ENCODE measurements at places on chromosomes 13 and 19.
A peak's percentile ranks its signal among the peaks of the same experiment; 100 is the strongest.

DNA sequence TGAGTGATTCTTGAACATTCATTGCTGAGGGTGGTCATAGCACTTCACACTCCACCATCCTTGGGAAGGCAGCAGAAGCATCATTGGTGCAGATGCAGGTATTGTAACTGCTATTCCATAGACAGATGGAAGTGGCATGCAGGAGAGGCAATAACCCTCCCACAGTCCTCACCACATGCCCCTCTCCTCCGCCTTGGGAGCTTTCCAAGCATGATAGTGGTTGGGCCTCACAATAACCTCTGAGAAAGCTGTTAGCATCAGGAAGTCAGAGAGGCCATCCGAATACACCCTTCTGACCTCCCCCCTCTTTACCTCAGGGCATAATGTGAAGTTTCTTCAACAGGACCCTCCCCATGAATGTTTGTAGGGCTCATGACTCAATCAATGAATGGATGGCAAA, 177.9 kb downstream of the KATNAL1 start:
- peak; percentile 39 for DNase-seq

GRCh38 chr19:17281391-17282304, at the start of gene ANKLE1:
Gene ANKLE1, plus strand, starts transcription at chr19:17281901. Its CDS starts 20 bp downstream, at chr19:17281921.
- DNase-seq = no peak

GRCh38 chr13:59471106-59471505, 692.6 kb downstream of the DIAPH3 start:
- no peak for DNase-seq

- DNase-seq = no peak
Observed at GRCh38 chr13:113949546-113949945, 24.3 kb downstream of the C13orf46 start.

DNA sequence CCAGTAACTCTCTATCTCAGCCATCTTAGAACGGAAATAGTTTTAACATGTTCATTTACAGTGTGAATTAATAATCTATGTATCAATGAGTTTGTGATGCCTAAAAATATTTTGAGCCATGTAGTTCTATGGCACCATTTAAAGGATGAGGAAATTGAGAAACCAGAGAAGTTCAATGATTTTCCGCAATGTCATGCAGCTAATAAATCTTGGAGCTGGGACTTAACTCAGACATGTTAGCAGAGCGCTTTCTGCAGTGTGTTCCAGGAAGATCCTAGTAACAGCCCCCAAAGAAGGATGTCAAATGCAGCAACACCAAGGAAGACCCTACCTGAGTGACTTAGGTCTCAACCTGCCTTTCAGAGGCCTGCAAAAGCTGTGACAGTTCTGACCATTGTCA, 99.3 kb upstream of the RAP2A start:
- DNase-seq = no peak

DNA sequence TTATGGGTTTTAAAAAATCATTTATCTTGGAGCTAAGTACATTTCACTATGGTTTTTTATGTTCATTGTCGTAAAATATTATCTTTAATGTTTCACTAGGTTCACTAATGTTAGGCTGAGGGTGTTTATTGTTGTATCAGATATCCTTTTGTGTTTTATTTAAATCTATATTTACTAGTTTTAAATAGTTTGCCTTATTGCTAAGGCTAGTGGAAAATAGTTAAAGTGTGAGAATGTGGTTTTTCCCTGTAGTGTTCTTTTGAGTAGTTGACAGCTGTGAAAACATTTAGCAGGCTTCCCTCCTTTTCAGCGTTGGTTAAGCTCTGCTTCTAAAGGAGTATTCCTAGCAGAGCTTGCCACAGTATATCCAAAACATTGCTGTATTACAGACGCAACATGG, 139.0 kb downstream of the TM9SF2 start:
- DNase-seq = no peak

DNA sequence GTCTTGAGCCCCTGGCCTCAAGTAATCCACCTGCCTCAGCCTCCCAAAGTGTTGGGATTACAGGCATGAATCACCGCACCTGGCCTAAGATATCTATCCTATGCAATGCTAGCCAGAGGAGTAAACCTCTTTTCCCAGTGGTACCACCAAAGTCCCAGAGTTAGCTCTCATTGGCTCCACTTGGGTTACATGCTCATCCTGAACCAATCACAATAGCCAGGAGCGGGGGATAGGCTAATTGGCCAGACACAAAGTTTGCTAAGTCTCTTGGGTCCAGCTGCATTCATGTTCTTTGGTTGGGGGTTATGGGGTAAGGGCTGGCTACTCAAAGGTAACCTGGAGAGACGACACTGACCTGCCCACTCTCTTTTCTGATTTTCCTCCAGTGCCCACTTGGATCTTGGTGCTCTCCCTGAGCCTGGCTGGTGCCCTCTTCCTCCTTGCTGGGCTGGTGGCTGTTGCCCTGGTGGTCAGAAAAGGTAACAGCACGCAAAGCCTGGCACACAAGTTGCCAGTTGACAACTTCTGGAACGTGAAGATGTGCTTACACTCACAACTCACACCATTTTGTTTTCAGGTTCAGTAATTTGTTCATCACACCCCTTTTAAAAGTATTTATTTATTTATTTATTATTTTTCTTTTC, 7.8 kb downstream of the C19orf38 start:
- DNase-seq = no peak

DNA sequence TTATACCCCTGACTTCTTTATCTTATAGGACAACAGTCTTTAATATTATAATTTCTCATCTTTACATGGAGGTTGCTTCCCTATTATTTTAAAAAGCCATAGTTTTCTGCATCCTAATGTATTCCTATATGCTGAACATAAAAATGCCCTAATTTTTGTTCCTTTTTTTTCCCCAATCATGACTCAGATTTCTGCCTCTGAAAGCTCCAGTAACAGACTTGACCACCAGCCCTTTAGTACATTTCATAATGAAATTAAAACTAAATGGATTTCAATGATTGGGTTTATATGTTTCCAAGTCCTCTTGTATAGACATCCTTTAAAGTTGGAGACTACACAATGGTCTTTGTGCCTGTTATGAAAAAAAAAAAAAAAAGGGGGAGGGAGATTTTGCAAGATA, 712.5 kb downstream of the DIAPH3 start:
- DNase-seq = no peak

GRCh38 chr19:28435551-28436271, 777.2 kb downstream of the UQCRFS1 start:
- DNase-seq = no peak

DNA sequence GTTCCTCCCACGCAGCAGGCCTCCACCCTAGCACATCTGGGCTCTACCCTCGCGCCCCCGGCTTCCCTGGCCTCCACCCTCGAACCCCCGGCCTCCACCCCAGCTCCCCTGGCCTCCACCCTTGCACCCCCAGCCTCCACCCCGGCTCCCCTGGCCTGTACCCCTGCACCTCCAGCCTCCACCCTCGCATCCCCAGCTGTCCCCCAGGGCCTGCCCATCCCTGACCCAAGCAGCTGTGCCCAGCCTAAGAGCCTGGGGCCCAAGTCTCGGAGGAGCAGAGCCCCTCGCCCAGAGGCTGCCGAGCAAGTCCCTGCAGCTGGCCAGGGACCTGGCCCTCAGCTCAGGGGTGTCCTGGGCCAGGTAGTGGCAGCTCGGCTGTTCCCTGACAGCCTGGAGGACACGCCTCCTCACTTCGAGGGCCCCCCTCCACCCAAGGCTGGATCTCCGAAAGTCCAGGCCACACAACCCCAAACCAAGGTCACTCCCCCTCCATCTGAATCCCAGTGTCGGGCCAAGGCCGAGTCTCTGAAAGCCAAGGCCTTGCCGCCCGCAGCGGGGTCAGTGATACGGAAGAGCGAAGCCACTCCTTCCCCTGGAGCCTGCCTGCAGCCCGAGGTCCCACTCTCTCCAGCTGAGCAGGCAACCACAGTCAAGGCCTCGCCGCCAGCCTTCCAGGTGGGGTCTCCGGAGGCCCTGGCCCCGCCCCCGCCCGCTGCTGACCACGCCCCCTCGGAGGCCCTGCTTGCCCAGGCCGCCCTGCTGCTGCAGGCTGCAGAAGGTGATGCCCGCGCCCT, 7.9 kb upstream of the ARHGAP33 start:
- no peak for DNase-seq

GRCh38 chr19:56995303-56995702, 124.5 kb upstream of the USP29 start:
- no peak for DNase-seq

- DNase-seq = no peak
Observed at GRCh38 chr19:53183146-53183764, 9.9 kb downstream of the ZNF665 start.

- DNase-seq = no peak
Observed at GRCh38 chr13:95113601-95114000, 187.7 kb downstream of the ABCC4 start.

DNA sequence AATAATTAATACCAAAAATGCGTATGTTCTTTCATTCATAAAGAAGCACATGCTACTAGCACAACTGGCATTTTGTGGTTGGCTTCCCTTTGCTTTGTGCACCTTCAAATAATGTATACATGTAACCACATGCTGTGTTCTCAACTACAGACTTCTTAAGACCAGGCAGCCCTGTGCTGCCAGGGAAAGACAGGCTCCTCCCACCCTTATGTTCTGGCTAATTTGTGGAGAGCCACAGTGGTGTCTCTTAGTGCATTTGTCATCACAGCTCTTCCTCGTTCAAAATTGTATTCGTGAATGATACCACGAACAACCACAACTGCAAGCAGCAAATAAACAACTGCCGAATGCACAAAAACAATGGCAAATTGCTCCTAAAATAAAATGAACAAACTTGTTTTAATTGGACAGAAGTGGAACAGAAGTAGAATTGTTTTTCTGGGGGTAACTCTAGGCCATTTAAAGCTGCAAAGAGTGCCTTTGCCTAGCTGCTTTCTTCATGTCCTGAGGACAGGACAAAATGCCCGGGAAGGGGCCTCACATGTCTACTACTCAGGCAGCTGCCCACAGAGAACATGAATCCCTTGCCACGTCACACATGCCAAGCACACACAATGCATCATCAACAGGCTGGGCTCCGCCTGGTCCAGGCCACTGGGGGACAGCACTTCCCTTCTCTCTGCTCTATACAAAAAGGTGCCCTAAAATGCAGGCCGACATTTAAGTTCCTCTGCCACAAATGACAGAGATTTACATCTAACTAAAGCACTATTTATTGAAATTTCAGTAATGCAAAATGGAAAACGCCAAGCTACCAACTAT, 21.7 kb downstream of the IRS2 start:
- DNase-seq = peak; percentile 38

DNA sequence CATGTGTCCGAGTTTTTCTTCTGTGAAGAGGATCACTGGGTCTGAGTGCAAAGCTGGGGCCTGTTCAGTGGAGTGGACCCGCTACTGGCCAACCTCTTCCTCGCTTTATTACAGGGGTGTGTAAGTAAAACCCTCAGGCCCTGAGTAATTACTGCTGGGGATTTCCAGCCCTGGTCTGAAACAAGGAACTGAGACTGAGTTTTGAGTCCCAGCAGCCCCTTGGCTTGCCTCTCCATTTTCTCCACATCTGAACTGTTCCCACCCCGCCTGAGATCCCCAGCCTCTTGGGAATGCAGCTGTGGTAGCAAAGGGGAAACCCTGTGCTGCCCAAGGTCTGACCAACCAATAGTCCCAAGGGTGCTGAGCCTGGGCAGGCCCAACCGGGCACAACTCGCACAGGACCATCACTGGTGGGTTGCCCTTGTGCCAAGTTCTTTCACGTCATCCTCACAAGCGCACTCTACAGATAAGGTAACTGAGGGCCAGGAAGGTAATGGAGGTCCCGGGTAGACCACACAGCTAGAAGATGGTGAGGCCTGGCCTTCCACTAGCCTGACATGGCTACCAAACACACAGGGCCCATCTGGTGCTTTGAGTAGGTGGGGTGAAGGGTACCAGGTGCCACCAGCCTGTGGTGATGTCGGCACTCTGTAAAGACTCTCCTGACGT, 13.7 kb upstream of the SLC35E1 start:
- no peak for DNase-seq

DNA sequence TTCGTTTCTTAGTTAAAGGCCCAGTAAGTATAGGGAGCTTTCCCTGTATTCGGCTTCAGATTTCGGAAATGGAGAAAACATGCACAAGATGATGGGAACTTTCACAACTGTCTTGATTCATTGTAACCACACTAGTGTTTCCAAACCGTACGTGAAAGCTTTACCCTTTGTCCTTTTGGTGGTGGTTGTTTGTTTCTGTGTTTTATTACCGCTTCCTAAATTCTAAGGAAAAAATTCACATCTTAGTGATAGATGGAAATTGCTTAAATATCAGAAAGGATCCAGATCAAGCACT, 504 bp upstream of the VWA8 start:
- no peak for DNase-seq

All from DMS 273 treated with DMSO at 0.1 percent for 48 hours (cell line).